RKO (cell line): ENCODE measurements at places on chromosomes 6 and 20.

DNA sequence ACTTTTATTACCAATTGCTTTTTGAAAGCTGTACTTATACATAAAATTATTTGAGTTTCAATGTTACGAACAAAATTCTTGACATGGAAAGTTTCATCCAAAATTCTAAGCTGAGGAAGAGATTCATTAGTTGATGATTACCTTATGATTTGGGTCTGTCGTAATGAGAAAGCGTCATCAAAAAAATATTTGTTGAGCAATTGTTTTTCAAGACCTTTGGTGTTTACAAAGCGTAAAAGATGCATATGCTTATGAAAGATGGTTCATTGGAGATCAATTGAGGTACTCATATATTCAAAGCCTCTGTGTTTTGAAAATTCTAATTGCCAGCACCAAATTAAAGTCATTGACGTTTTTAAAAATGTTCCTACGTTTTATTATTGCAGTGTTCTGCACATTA lies 110.5 kb upstream of the DOK5 start:
- DNase-seq, result no peak

GRCh38 chr6:44558024-44558831 lies 170.7 kb downstream of the CDC5L start:
- no peak for DNase-seq

GRCh38 chr6:2770171-2770570 lies 5.0 kb downstream of the WRNIP1 start:
- no peak for DNase-seq

DNA sequence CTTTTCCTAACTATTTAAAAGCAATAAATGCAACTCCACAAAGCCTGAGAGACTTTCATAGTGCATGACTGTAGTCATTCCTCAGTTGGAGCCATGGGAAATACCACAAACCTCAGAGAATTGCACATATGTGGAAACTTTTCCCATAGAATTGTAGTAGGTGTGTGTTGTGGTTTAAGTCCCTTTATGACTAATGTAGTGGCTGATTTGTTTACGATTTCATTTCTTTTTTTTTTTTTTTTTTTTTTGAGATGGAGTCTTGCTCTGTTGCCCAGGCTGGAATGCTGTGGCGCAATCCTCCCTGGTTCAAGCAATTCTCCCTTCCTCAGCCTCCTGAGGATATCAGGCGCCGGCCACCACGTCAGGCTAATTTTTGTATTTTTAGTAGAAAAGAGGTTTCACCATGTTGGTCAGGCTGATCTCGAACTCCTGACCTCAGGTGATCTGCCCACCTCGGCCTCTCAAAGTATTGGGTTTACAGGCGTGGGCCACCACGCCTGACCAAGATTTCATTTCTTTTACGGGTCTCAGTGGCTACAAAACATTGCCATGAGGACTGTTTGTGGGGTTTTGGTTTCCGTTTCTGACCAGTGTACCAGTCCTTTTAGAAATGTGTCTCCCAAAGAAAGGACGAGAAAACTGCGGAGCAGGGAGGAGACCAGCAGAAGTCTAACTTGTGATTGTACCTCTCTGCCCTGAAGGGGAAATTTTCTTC lies 212.1 kb upstream of the MARCKS start:
- DNase-seq, result peak; percentile 29

- DNase-seq, result no peak
Observed at GRCh38 chr6:90872981-90873380, 286.1 kb upstream of the MAP3K7 start.

DNA sequence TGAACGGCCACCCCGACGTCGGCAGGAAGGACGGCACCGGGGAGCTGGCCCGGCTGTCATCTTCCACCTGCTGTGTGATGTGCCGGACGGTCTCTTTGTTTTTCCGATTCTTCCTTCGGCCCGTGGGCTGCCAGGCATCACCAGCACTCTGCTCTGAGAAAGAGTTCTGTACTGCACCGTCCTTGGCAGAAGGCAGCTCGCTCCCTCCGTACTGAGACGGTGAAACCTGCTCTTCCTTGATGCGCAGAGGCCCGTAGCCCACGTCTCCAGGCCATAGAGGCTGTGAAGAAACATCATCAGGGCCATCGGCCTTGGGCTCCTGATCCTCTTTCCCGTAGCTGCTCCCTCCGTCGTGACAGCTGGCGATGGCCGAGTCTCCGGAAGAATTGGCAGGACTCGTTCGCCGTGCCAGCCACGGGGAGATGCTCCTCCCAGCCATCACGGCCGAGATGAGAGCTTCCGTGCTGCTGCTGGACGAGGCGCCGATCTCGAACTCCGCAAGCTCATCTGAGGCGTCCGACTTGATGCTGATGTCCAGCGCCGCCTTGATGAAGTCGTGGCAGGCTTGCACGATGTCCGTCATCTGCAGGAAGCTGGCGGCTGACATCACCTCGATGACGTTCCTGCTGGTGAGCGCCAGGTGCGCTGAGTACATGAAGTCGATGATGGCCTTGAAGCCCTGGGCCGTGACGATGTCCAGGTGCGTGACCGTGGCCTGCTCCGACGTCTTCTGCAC lies 41.1 kb downstream of the ZBTB46 start:
- no peak for DNase-seq

DNA sequence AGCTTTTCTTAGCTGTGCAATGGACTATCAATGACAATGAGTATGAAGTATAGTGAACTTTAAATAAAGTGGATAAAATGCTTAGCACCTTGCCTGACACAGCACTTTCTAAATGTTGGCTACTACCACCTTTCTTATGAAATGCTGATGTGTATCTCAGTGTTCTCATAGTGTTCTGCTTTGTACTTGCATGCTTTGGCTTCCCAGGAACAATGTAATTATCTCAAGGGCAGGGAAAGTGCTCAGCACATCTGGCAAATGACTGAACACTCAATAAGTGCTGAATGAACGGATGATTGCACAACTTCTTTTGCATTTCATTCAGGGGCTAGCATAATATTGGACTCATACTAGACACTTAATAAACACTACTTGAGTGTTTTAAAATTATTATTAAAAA lies 28.2 kb upstream of the NOX3 start:
- DNase-seq, result no peak

GRCh38 chr20:7938058-7938457 lies 2.2 kb downstream of the HAO1 start:
- DNase-seq, result no peak

- no peak for DNase-seq
Observed at GRCh38 chr6:49856282-49856681, 10.1 kb downstream of the CRISP1 start.

- no peak for DNase-seq
Observed at GRCh38 chr6:124470803-124471202, 491.4 kb upstream of the RNF217 start.

DNA sequence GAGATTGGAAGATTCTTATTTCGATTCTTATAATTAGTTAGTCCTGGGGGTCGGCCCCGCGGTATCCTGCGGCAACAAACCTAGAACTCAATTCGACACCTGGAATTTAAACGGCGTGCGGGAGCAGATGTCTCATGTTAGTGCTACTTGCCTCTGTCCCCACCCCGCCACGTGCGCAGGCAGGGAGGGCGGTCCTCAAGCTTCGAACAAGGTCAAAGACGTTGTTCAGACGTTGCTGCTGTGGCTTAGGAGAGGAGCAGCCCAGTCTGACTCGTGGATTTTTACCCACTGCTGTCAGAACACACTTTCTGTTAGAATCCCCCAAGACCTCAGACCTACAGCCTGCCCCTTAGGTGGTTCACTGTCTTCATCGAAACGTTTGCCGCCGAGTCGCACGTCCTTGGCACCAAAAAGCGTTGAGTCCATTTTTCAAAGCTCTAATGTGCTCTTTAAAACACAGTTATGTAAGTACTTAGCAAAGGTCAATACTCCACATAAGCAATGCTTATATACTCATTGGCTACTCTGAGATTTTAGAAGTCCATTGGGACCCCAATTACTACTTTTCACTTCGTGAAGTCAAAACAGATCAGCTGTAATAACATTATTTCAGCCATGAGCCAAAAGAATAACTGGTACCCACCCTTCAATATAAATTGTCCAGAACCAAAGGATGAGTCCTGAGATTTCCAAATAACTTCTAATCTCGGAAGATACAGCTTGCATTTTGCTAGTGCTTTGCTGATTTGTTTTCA lies 2.7 kb upstream of the C6orf62 start:
- DNase-seq, result no peak

GRCh38 chr20:61891916-61892649 lies 173.6 kb downstream of the TAF4 start:
- DNase-seq, result no peak

DNA sequence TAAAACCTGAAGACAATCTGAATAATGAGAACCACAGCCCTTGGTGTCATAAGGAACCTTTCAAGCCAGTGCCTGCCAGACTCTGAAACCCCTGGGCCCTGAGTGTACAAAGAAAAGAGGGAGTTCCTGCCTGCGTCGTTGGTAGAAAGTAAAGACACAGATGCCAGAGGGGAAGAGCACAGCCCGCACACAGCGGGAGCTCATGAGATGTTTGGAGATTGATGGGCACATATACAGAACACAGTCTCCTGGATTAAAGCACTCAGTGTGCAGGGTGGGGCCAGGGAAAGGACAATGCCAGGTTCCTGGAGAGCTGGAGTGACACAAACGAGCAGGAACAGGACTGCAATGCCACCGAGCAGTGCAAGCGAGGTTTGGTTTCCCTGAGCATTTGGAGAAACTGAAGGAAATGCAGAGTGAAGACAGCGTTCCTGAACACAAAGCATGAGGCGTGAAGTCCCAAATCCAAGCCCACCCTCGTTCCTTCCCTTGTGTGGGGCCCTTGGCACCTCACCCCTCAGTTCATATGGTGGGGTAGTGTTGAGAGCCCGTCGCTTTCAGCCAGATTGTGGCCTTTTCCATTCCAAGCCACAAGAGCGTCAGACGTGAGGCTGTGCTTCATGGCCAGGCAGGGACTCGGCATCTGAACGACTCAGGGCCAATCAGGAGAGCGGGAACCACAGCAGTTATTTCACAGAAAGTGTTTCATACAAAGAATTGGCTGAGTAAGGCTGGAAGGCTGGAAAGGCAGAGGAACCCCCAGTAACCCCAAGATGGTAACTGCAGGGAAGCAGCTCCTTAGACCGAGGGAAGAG lies 41.0 kb upstream of the RPS6KA2 start:
- DNase-seq, result no peak

DNA sequence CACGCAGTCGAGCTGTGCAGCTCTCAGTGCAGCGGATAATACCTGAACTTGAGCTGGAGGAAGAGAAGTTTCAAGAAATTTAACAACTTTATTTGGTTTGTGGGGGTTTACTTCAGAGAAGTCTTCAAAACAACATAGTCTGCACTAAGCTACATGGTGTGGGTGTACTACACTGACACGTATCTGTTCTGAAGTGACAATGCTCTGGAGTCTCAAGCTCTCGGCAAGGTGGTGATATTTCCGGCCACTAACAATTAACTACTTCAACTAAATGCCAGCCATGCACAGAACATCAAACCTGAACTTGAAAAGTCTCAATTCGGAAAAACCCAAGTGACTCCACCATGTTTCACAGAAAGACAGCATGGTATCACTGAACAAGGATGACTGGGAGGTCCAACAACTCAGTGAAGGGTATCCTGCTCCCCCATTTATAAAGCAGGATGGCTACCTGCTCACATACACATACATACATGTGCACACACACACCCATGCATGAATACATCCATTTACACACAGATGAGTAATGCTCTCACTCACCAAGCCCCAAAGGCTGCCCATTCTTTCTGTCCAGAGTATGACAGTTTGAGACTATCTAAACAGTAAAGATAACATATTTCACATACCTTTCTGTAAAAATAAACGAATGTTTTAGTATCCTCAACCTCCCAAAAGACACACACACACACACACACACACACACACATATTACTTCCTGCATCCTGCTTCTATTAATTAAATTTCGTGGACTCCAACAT lies 15.4 kb upstream of the ANKRD60 start:
- DNase-seq, result no peak

DNA sequence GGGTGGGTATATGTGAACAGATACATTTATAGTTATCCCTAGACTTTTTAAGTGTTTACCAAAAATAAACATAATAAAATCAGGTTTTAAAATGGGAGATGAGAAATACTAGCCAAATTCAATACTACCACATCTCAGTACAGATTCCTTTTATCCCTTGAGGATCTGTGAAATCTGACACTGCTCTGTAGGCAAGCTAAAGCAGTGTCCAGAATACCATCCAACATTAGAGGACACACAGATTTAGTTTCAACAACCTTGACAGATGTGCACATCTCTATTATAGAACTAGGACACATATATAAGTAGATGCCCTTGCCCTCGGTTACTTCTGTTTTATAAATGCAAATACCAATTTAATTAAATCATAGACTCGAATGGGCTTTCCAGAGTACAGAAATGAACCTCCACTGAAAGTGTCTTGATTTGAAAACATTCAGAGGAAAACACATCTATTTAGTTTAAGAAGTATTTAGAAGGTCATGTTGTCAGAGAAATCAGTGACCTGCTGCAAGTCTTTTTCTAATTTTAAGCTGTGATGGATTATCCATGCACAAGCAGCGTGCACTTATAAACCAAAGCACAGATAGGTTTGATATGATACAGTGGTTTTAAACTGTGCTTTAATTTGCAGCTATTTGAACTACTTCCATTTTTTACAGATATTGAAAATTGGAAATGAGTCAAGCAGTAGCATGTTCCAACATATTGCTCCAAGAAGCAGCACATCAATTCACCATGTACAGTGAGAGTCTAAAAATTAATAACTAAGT lies 156.3 kb upstream of the EPHA7 start:
- no peak for DNase-seq

DNA sequence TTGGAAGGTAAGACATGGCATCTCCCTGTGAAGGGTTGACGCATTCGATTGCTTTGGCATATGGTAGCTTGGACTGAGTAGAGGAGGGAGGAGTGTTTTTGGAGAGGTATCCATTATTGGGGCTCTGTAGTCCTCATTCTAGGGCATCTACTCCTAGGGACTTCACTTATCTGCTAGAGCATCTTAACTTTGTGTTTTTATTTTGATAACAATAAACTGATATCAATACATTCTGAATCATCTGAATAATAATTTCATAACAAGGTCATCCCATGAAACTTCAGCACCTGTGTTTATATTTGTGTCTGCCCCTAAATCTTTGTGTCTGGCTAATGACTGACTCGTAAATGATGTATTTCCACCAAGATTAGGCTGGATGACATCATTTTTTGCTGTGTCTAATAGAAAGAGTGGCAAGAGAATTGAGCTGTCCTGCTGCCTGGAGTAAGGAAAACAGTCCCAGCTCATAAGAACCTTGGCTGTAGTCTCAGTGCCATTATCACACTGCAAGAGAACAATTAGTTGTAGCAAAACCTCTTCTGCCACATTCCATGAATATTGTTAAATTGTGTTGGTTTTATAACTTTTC lies 288.5 kb downstream of the PRL start:
- no peak for DNase-seq

GRCh38 chr20:11492846-11493245 lies 424.8 kb upstream of the BTBD3 start:
- DNase-seq, result no peak
